Esophagus mucosa (tissue), 1 donor: ENCODE measurements at places on chromosomes 3 and 15. TPM values are rescaled to one million over a fixed set of nuclear protein-coding genes. Genes with fewer than 3 reads are reported as not detected.

Gene PLSCR5
- not detected for total RNA-seq

Gene REC114
- not detected for total RNA-seq

Gene RBM6
- total RNA-seq: 32.0 TPM

Gene SUMF1
- total RNA-seq: 26.4 TPM

Gene GCSAM
- 1.1 TPM for total RNA-seq

Gene CPNE9
- total RNA-seq: not detected

Gene TUSC7
- not detected for total RNA-seq

Gene TMEM212
- not detected for total RNA-seq

Gene NR2F2
- total RNA-seq: 6.9 TPM

Gene RHCG
- 4,298 TPM for total RNA-seq

Gene ZNF148
- 21.2 TPM for total RNA-seq

Gene ABTB1
- total RNA-seq: 6.4 TPM

Gene FAM43A
- 23.4 TPM for total RNA-seq

Gene PIGZ
- total RNA-seq: 3.7 TPM

Gene CSTA
- total RNA-seq: 2,321 TPM

Gene PATL2
- total RNA-seq: 1.2 TPM

Gene IFRD2
- 65.8 TPM for total RNA-seq

Gene LIPH
- 14.6 TPM for total RNA-seq

Gene CEP97
- total RNA-seq: 4.6 TPM

Gene CHP1
- total RNA-seq: 138 TPM

Gene RGMA
- 40.5 TPM for total RNA-seq

Gene HTR3E
- not detected for total RNA-seq

Gene KCNAB1
- 0.56 TPM for total RNA-seq

Gene DBR1
- total RNA-seq: 7.3 TPM

Gene SLC6A1
- 6.3 TPM for total RNA-seq

Gene C2CD4A
- 0.44 TPM for total RNA-seq

Gene PSTPIP1
- total RNA-seq: 1.3 TPM

Gene SLC28A1
- not detected for total RNA-seq

Gene RARB
- 2.5 TPM for total RNA-seq

Gene IL12A
- 0.80 TPM for total RNA-seq

Gene CD276
- total RNA-seq: 14.7 TPM

Gene GOLGA6D
- not detected for total RNA-seq

Gene LCTL
- total RNA-seq: not detected

Gene SPSB4
- total RNA-seq: not detected

Gene NOX5
- total RNA-seq: 0.44 TPM

Gene GJD2
- total RNA-seq: not detected

Gene OSTN
- not detected for total RNA-seq

Gene RLBP1
- not detected for total RNA-seq

Gene AGTR1
- 0.24 TPM for total RNA-seq

Gene TPRG1
- 30.4 TPM for total RNA-seq

Gene GOLGA8M
- 0.36 TPM for total RNA-seq

Gene ZDHHC19
- not detected for total RNA-seq

Gene PFKFB4
- total RNA-seq: 8.3 TPM

Gene CCR2
- total RNA-seq: 0.48 TPM

Gene CD200
- total RNA-seq: 1.1 TPM

Gene FAM227B
- 2.6 TPM for total RNA-seq

Gene ELP6
- 20.9 TPM for total RNA-seq

Gene TLNRD1
- 17.7 TPM for total RNA-seq

Gene CCDC9B
- total RNA-seq: 21.3 TPM

Gene OXTR
- 0.16 TPM for total RNA-seq

Gene PML
- 28.8 TPM for total RNA-seq
